ENCODE measurements at places on chromosomes 12 and 14.

DNA sequence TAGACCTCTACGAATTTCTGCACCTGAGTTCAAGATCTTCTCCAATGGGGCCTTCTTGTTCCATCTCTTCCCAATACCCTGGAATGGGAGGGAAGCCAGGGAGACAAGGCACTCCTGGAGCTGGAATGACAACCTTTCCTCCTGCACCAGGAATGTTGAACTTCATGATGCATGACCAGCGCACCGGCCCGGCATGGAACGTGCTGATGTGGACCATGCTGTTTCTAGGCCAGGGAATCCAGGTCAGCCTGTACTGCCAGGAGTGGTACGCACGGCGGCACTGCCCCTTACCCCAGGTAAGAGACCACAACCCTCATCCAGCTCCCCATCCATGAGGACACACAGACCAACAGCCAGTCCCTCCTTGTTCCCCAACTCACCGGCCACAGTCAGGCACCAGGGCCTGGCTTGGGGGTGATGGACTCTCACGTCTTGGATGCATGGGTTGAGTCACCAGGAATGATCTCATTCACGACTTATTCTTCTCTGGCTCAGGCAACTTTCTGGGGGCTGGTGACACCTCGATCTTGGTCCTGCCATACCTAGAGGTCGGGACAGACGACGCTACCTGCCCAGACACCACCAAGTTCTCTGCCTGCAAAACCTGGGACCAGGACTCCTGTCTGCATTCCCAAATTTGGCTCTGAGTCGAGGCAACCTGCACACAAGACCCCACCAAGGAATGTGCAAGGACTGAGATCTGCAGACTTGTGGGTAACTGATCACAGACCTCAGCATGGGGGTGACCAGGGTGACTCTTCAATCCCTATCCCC is 20.5 kb downstream of the SOAT2 start:
- DNase-seq: no peak

DNA sequence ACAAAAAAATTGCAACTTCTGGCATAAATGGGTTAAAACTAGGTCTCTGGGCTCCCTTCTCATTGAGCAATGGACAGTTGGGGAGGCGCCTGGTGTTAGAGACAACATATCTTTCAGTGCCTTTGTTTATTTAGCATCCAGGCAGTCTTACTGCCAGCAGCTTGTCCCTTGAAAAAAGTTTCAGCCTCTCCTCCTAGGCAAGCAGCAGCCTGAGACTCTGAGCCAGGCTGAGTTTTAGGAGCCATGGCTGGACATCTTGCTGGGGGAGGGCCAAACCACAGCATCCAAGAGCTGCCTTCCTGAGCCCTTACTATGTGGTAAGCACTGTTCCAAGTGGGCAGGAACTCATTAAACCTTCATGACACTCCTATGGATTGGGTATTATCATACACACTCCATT is 10.1 kb upstream of the JDP2 start:
- DNase-seq: no peak

DNA sequence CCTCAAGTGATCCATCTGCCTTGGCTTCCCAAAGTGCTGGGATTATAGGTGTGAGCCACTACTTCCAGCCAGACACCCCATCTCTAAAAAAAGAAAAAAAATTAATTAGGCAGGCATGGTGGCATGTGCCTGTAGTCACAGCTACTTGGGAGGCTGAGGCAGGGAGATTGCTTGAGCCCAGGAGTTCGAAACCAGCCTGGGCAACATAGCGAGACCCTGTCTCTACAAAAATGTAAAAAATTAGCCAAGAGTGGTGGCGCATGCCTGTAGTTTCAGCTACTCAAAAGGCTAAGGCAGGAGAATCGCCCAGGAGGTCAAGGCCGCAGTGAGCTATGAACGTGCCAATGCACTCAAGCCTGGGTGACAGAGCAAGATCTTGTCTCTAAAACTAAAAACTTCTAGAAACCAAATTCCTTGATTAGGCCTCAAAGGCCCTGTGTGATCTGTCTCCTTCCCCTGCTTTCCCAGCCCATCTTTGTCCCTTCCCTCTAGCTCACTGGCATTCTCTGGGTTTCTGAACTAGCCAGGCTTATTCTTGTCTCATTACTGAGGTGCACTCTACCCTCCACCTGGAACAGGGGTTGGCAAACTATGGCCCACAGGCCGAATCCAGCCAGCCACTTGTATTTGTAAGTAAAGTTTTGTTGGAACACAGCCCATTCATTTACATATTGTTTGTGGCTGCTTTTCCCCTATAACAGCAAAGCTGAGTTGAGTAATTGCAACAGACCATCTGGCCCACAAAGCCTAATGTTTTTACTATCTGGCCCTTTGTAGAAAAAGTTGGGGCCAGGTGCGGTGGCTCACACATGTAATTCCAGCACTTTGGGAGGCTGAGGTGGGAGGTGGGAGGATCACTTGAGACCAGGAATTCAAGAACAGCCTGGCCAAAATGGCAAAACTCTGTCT is 17.2 kb upstream of the TPCN1 start:
- DNase-seq: no peak

DNA sequence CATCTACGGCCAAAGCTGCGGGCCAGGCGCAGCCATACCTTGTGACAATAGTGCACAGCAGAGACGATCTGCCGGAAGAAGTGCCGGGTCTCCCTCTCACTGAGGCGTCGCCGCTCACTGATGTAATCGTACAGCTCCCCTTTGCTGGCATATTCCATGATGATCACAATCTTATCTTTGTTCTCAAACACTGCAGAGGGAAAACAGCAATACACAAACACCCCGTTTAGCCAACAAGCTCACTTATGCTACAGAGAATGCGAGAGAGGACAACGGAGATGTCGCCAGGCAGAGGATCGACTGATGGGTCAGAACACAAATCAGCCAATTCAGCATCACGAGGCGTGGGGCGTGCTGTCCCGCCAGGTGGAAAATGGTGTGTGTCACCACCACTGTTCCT is 52.1 kb downstream of the NUAK1 start:
- no peak for DNase-seq

DNA sequence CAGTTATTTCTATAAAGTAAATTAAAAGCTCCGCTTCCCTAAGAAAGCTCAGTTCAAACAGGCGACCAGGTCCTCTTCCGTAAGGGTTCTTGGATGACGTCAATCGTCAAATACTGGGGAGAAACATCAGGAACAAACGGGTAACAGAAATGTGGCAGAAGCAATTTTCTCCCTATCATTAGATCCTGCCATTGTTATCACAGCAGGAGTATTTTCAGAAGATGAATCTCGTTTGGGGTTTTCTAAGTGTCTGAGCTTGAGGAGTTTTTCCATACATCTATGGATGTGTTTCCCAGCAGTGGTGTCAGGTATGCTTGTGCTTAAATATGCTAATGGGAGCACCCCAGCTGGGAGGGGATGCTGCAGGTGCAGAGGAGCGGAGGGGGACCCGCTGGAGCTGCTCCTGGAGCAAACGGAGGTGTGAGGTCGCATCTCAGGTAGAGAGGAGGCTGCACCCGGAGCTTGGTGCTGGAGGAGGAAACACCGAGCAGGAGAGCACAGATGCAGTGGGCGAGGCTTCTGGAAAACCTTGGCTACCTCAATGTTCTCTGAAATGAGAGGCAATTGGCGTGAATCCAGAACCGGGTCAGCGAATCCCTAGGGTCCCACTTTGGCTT is 795.5 kb downstream of the AACS start:
- no peak for DNase-seq

DNA sequence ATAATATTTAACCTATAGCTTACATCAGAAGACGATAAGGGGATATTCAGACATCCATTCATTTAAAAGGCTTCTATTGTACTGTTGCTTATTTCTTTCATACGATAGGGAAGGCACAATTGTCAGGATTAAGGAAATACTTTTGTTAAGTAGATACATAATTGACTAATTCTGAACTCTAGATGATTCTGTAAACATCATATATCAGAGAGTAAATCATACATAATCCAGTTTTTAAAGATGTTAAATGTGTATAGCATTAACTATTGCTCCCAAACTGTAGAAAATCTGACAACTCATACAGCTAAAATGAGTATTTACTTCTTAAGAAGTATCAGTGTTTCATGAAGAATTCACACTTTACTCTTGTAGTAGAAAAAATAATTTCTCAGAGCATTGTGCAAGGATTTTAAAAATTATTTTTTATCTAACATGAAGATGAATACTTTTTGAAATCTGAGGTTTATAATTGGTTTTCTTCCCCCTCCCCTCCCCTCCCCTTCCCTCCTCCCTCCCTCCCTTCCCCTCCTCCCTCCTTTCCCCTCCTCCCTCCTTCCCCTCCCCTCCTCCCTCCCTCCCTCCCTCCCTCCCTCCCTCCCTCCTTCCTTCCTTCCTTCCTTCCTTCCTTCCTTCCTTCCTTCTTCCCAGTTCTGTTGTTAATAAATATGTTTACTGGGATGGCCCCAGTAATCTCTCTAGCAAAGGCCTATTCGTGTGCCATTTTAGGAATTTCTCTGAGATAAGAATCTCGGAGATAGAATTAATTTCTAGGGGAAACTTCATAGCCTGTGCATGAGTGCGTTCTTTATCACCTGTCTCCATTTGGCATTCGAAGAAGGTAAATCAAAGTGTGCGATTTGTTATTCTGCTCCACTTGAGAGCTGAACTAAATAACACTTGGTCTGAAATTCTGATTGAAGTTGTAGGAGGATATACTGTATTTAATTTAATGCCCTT is 2.3 kb downstream of the NPAS3 start:
- no peak for DNase-seq

GRCh38 chr14:69199786-69200185 is 8.5 kb downstream of the EXD2 start:
- no peak for DNase-seq

DNA sequence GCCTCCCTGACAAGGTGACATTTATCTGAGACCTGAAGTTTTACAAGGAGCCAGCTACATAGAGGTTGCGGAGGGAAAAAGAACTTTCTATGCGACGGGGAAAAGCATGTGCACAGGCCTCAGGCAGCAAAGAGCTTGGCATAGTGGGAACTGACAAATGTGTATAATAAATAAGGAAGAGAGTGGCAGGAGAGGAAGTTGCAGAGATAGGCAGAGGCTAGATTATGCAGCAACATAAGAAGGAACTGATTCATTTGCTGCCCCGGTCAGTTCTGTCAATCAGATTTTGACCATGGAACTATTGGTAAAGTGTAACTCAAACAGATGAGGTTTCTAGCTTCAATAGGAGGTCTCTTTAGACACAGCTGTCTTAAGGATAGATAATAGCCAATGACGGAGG is 33.7 kb upstream of the RIC8B start:
- no peak for DNase-seq

GRCh38 chr12:110010853-110011723 is 11.9 kb downstream of the ANKRD13A start:
- no peak for DNase-seq

- no peak for DNase-seq
Observed at GRCh38 chr12:30117483-30117882, 333.7 kb upstream of the TMTC1 start.

- DNase-seq: no peak
Observed at GRCh38 chr14:72753879-72754400, 140.0 kb downstream of the DPF3 start.

GRCh38 chr14:86779416-86779815 is 1213.6 kb downstream of the GALC start:
- DNase-seq: no peak

- no peak for DNase-seq
Observed at GRCh38 chr14:59484639-59485175, 390 bp downstream of the JKAMP start.
